CD14-positive monocyte (primary cell): ENCODE measurements at places on chromosomes 5 and 9.
A peak's percentile ranks its signal among the peaks of the same experiment; 100 is the strongest.

DNA sequence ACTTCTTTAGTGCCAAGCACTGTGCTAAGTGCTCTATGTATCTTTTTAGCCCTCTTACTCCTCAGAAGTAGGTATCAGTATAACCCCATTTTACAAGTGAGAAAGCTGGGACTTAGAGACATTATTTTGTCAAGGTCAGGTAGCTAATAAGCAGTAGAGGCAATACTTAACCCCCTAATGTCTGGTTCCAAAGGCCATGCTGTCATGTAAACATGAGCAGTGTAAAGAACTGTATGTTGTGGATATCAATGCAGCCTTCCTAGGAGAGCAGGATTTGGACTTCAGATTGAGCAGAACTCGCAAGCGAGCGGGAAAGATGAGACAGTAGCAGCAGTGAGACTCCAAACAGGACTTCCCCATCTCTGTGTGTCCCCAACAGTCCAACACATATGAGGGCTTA, 3.6 kb upstream of the SHROOM1 start:
- no peak for DNase-seq

DNA sequence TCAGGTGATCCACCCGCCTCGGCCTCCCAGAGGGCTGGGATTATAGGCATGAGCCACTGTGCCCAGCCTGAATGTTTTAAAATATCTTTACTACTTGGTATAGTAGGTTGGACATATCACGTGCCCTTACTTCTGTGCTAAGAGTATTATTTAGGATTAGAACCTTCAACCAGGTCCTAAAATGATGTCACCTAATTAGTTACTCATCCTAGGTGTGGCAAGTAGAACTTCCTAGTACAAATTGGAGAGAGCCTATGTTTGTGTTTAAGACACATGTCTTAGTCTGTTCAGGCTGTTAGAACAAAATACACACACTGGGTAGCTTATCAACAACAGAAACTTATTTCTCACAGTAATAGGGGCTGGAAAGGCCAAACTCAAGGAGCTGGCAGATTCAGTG, 51.5 kb downstream of the ZFAND5 start:
- peak; percentile 26 for DNase-seq

DNA sequence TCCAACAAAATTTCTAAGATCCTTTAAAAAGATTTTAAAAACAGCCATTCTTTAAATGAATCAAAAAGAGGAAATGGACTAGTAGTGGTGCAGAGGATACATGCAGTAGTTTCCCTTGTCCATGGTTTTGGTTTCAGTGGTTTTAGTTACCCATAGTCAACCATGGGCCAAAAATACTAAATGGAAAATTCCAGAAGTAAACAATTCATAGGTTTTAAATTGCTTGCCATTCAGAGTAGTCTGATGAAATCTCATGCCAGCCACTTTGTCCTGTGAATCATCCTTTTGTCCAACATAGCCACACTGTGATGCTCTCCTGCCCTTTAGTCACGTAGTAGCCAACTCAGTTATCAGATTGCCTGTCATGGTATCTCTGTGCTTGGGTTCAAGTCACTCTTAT, 286.1 kb downstream of the ANXA1 start:
- DNase-seq: peak; percentile 3

DNA sequence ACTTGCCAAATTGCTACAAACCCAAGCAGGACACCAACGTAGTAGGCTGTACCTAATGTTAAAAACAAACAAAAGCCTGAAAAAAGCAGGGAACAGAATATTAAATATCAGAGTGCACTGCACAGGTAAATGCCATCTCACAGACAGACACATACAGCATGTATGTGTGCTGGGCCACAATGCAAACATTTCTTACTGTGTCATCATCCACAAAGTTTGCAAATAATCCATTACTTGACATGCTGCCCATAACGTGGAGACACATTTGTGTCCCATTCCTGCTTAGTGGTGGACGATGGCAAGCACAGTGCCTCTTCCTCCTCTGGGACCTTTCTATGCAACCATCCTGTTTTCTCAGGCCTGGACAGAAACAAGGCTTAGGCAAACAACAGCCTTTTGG, 44.7 kb downstream of the GOLM1 start:
- no peak for DNase-seq

DNA sequence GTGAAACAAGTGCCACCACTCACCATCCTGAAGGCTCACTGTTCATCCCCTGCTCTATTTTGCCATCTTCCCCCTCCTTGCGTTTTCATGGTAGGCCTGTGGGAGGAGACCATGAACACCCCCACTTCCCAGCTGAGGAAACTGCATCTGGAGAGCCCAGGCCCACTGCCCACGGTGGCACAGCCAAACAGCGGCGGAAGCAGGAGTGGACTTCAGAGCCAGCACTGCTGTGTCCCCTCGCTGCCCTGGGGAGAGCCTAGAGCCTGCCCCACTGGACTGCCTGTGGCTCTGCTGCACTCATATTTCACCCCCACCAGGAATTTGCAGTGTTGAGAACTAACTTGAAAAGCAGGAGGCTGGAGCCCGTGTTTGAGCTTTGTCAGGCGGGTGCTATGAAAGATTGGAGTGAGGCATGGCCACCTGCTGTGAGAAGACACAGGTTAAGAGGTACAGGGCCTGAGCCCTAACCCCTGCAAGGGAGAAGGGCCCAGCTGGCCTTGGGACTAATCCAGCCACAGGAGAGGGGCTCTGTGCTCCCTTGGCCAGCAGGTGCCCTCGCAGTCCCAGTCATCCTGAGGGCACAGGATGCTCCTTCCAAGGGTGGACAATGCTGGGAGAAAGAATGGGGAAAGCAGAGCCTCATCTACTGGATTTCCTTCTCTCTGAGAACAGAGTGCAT, 79.0 kb downstream of the MACROH2A1 start:
- DNase-seq: no peak
